ENCODE measurements at places on chromosomes 5 and 9. TPM values are rescaled to one million over a fixed set of nuclear protein-coding genes. Genes with fewer than 3 reads are reported as not detected.

The PCDHAC2 gene
- 0.03 TPM for total RNA-seq

The CCNO gene
- not detected for total RNA-seq

The LIX1 gene
- not detected for total RNA-seq

The SPAAR gene
- total RNA-seq = not detected

The CAPSL gene
- not detected for total RNA-seq

The ANKRD33B gene
- 2.3 TPM for total RNA-seq

The PCDHGB5 gene
- 0.40 TPM for total RNA-seq

The ANKRD55 gene
- 2.9 TPM for total RNA-seq

DNA sequence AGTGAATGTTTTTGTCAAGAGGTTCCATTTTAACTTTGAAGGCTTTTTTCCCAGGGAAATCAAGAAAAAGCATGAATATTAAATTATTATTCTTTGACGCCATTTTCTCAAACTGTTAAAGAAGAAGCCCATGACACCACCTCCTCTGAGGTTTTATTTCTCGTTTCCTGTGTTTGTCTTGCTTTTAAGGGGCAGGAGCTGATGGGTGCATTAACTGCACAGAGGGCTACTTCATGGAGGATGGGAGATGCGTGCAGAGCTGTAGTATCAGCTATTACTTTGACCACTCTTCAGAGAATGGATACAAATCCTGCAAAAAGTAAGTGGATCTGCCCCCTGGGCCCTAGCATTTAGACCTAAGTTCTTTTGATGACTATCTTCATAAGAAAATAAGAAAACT is 205.3 kb downstream of the RFK start:
- no peak overlapping the region for H3K27ac ChIP-seq
- H3K4me3 ChIP-seq = no peak overlapping the region
- no peaks in the 10 kb centered on the region for H3K4me1 ChIP-seq
- H3K36me3 ChIP-seq = no peaks in the 10 kb centered on the region
- no peak for DNase-seq

GRCh38 chr5:65833780-65834179 is 92.6 kb upstream of the ERBIN start:
- H3K4me3 ChIP-seq = no peak overlapping the region
- H3K36me3 ChIP-seq = no peaks in the 10 kb centered on the region
- DNase-seq = no peak
- no peak overlapping the region for H3K27ac ChIP-seq

GRCh38 chr9:126372716-126373115 is 46.1 kb downstream of the MVB12B start:
- no peak for DNase-seq
- H3K27ac ChIP-seq = no peak overlapping the region
- no peak overlapping the region for H3K4me3 ChIP-seq
- no peaks in the 10 kb centered on the region for H3K27me3 ChIP-seq

GRCh38 chr9:131469356-131469755 is 33.4 kb upstream of the POMT1 start:
- H3K27me3 ChIP-seq = no peaks in the 10 kb centered on the region
- H3K4me3 ChIP-seq = no peak overlapping the region
- no peak for DNase-seq
- H3K36me3 ChIP-seq = peaks cover 93% of the 10 kb centered on the region
- H3K4me1 ChIP-seq = no peaks in the 10 kb centered on the region

DNA sequence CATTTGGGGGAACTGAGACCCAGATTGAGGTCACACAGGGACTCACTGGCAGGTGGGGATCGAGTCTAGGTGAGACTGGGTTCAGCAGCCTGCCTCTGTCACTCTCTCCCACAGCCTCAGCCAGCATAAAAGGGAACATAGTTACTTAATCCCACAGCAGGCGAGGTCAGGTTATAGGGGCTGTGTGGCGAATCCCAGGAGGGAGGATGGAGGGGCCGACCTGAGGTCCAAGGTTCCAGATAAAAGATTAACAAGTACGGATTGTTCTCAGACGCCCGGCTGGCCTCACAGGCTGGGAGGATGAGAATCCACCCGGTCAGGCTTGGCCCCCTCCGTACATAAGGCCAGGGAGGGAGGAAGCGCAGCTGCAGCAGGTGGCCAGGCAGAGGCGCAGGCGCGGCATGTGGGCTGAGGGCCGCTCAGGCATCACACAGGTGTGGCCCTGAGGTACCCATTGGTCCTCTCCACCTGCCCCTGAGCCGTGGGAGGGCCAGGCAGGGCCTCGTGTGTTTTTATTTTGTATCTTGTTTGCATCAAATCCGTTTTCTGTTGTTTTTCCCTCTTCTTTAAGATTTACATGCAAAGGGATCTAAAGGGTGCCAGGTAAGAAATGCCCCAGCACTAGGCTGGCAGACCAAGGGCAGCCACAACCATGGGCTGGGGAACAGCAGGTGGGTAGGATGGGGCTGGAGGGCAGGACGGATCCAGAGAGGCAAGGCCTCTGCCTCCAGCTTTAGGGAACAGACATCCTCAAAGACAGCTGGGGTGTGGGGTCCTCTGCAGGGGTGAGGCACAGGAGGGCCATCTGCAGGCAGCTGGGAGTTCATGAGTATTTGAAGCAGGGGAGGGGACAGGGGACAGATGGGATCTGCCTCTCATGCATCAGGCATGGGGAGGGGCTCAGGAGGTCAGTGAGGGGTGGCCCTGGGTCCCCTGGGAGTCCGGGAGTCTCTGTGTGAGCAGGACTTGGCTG is 3.6 kb downstream of the SUSD3 start:
- H3K27me3 ChIP-seq = no peaks in the 10 kb centered on the region
- H3K4me3 ChIP-seq = peak overlapping the region; percentile 78
- peak overlapping the region; percentile 83 for H3K27ac ChIP-seq
- H3K4me1 ChIP-seq = peaks cover 48% of the 10 kb centered on the region

DNA sequence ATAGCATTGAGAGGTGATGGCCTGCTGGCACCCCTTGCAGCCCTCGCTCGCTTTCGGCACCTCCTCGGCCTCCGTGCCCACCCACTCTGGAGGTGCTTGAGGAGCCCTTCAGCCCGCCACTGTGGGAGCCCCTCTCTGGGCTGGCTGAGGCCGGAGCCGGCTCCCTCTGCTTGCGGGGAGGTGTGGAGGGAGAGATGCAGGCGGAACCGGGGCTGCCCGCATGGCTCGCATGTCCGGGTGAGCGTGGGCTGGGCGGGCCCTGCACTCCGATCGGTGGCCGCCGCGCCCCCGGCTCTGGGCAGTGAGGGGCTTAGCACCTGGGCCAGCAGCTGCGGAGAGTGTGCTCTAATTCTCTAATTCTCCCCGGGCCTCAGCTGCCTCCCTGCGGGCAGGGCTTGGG is 101.1 kb downstream of the KIF4B start:
- H3K4me3 ChIP-seq = no peak overlapping the region
- no peak overlapping the region for H3K27ac ChIP-seq
- no peaks in the 10 kb centered on the region for H3K4me1 ChIP-seq
- no peaks in the 10 kb centered on the region for H3K27me3 ChIP-seq
- H3K36me3 ChIP-seq = no peaks in the 10 kb centered on the region
- DNase-seq = no peak

- peaks cover 16% of the 10 kb centered on the region for H3K4me1 ChIP-seq
- H3K36me3 ChIP-seq = no peaks in the 10 kb centered on the region
Observed at GRCh38 chr9:77177894-77178794, 810 bp downstream of the VPS13A start.

GRCh38 chr9:109448223-109448622 is 49.9 kb downstream of the PTPN3 start:
- H3K27me3 ChIP-seq = peaks cover 18% of the 10 kb centered on the region
- no peaks in the 10 kb centered on the region for H3K4me1 ChIP-seq
- no peak for DNase-seq
- H3K36me3 ChIP-seq = no peaks in the 10 kb centered on the region

DNA sequence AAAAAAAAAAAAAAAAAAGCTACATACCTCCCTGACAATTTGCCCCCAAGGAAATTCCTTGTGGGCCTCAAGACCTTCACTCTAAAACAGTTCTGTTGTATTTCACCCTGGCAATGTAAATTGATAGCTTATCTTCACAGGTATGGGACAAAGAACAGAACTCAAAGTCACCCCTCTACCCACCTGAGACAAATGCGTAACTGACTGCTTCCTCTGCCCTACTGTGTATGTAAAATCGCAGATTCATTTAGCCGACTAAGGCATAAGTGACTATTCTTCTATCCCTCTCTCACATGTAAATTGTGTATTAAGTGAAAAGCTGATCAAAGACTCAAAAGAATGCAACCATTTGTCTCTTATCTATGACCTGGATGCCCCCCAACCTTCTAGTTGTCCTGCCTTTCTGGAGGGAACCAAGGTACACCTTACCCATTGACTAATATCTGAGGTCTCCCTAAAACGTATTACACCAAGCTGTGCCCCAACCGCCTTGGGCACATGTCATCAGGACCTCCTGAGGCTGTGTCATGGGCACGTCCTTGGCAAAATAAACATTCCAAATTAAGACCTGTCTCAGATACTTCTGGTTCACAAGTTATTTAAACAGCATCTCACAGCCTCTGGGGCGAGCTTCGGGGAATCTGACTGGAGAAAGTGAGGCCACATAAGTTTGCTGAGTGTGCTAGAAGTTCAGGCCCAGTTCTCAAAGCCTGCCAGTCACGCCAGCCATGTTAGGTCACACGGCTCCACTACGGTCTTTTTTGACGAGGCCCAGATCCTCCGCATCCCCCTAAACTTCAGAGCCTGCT is 954 bp downstream of the TBCA start:
- peak overlapping the region; percentile 65 for H3K4me3 ChIP-seq
- peaks cover 21% of the 10 kb centered on the region for H3K4me1 ChIP-seq
- no peaks in the 10 kb centered on the region for H3K36me3 ChIP-seq
- H3K27ac ChIP-seq = peak overlapping the region; percentile 89
- no peaks in the 10 kb centered on the region for H3K27me3 ChIP-seq

DNA sequence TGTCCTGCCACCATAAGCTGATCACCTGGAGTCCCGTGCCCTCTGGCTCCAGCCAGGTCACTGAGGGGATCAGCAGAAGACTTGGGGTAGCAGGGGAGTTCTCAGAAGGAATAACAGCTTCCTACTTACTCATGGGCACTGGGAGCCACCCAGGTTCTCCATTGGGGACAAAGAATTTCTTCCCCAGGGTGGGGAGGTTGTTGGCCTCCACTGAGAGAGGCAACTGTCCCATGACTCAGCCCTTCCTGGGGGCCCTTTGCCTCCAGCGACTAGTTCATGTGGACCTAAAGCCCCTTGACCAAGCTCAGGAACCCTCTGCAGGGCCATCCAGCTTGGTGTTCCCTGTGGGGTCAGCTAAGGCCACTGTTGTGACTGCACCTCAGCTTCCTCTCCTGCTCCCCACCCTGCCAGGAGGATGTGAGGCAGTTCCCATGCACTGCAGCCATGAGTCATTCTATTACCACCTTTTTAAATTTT is 175.0 kb downstream of the AUH start:
- no peaks in the 10 kb centered on the region for H3K27me3 ChIP-seq
- no peaks in the 10 kb centered on the region for H3K4me1 ChIP-seq
- no peaks in the 10 kb centered on the region for H3K36me3 ChIP-seq
- DNase-seq = no peak

DNA sequence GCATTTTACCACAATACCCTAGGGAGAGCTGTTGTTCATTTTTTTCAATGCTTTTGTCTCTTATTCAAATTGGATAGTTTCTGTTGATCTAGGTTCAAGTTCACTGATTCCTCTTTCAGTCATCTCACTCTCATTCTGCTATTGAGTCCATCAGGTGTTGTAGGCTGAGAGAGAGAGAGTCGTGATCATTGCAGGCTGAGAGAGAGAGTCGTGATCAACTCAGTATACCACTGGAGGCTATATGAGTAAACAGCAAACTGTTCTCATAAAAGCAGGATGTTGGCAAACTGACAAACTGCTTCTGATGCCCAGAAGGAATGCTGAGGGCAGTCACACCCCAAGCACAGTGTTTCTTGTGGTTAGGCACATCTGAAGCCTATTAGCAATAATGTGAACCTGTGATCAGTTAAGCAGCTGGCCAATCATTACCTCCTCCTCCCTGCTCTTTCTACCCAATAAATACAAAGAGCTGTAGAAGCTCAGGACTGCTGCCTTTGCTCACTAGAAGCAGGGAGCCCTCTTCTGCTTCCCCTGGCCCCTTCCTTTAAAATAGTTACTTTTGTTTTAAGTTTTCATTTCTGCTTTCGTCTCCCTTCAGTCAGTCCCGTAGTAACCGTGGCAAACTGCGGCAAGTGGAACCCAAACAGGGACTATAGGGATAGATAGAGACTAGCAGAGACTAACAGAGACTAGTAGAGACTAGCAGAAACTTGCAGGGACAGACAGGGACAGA is 476.1 kb upstream of the ACO1 start:
- no peaks in the 10 kb centered on the region for H3K27me3 ChIP-seq
- H3K4me1 ChIP-seq = no peaks in the 10 kb centered on the region
- H3K4me3 ChIP-seq = no peak overlapping the region
- H3K27ac ChIP-seq = no peak overlapping the region
- H3K36me3 ChIP-seq = no peaks in the 10 kb centered on the region
- no peak for DNase-seq

- DNase-seq = no peak
- H3K27me3 ChIP-seq = no peaks in the 10 kb centered on the region
- no peaks in the 10 kb centered on the region for H3K4me1 ChIP-seq
- no peaks in the 10 kb centered on the region for H3K36me3 ChIP-seq
Observed at GRCh38 chr5:15334551-15335266, 165.3 kb upstream of the FBXL7 start.

GRCh38 chr5:11902201-11902619 is 2.0 kb downstream of the CTNND2 start:
- no peak overlapping the region for H3K27ac ChIP-seq
- H3K4me1 ChIP-seq = no peaks in the 10 kb centered on the region
- peaks cover 14% of the 10 kb centered on the region for H3K27me3 ChIP-seq
- H3K4me3 ChIP-seq = no peak overlapping the region

DNA sequence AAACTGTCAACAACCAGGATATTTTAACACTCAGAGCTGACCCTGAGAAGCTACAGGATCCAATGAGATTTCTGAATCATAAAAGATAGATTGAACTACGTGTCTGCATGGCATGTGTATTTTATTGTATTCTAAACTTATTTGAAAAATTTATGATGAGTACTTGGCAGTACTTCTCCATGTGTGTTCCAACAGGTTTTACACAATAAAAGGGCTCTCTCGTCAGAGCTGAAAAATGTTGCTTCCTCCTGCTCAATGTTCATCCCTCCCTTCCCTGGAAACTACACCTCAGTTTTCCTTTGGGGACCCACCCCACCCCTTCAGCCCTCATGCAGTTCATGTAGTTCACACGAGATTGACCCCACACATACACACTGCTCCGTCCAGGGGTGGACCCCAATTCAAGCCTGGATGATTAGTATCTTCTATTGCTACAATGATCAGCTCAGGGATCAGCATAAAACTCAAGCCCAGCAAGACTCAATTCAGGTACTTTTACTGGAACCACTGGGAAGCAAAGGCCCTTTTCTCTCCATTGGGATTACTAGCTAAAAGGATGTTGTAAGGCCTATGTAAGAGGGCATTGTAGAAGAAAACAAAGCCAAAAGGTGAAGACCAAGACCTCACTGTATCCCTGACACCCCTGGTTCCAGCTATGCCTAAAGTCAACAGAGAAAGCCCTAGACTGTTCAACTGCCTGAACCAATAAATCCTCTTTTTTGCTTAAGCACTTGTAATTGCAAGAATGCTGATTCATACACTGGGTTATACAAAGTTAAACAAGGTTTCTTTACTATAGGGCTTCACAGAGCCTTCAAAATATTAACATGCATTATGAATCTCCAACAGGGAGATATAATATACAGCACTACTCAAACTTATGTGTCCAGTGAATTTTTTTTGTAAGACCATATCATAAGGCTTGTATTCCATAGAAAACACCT is 112.6 kb downstream of the SAXO1 start:
- H3K27ac ChIP-seq = no peak overlapping the region
- H3K36me3 ChIP-seq = no peaks in the 10 kb centered on the region
- H3K27me3 ChIP-seq = no peaks in the 10 kb centered on the region
- H3K4me3 ChIP-seq = no peak overlapping the region
- no peaks in the 10 kb centered on the region for H3K4me1 ChIP-seq
- no peak for DNase-seq

Data from T-cell (primary cell).